ENCODE measurements at places on chromosomes 6 and 20.

DNA sequence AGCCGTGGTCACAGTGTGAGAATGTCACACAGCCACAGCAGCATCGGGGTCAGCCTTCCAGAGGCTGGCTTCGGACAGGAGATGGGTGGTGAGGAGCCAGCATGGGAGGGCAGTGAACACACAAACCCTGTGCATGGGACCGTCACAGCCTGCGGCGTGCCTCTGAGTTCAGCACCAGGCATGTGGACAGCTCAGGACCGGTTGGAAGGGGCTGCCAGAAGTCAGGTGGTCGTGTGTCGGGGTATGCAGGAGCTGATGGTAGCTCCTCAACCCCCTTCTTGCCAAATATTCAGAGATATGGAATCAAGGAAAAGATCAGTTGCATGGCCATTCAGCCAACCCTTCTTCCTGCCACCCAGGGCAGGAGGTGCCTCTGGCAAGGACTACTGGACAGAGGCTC, 28.2 kb downstream of the MYT1 start:
- no peak for DNase-seq

DNA sequence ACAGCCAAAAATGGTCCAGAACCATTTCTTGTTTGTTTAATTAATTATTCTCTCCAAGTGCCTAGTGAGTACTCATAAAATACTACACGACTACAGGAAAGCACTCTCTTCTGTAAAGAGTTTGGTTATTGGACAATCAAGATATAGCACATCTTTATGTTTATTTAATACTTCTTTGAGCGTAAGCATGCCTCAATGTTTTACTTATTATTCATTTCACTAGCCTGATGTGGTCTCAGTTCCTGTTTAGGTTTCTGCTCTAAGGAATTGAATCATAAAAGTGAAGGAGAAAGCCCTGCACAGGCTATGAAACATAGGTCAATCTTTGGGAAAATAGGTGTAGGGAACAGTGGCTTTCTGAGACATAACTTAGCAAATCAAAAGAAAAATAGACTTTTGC, 45.9 kb upstream of the AIG1 start:
- DNase-seq, result no peak

DNA sequence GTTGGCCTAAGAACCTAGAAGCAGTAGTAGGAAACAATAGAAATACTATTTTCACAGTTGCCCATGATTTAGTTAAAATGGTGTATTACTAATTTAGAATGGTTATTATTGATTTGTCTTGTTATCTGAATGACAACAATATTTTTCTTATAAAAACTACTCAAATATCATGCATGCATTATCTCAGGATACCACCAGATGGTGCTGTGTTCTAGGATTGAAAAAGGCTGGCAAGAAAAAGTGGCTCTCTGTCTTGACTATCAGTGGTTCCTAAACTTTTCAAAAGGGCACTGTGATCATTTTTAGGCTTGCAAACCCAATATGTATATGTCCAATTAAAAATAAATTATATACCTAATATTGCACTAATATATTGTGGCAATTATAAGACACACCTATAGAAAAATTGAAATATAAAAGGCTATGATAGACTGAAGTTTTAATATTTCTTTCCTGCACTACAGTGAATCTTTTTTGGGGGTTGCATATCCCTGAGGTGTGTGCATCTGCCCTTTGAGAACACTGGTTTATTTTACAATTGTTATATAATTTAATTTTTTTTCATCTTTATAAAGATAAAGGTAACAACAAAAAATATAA, 131.7 kb upstream of the MLIP start:
- DNase-seq, result peak; percentile 31

GRCh38 chr20:25256226-25256859, 8.5 kb downstream of the PYGB start:
- DNase-seq, result no peak

DNA sequence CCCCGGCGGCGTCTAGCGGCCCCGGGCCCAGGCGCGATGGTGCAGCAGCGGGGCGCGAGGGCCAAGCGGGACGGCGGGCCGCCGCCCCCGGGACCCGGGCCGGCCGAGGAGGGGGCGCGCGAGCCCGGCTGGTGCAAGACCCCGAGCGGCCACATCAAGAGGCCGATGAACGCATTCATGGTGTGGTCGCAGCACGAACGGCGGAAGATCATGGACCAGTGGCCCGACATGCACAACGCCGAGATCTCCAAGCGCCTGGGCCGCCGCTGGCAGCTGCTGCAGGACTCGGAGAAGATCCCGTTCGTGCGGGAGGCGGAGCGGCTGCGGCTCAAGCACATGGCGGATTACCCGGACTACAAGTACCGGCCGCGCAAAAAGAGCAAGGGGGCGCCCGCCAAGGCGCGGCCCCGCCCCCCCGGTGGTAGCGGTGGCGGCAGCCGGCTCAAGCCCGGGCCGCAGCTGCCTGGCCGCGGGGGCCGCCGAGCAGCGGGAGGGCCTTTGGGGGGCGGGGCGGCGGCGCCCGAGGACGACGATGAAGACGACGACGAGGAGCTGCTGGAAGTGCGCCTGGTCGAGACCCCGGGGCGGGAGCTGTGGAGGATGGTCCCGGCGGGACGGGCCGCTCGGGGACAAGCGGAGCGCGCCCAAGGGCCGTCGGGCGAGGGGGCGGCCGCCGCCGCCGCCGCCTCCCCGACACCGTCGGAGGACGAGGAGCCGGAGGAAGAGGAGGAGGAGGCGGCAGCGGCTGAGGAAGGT, 715 bp downstream of the SOX12 start:
- DNase-seq, result no peak

DNA sequence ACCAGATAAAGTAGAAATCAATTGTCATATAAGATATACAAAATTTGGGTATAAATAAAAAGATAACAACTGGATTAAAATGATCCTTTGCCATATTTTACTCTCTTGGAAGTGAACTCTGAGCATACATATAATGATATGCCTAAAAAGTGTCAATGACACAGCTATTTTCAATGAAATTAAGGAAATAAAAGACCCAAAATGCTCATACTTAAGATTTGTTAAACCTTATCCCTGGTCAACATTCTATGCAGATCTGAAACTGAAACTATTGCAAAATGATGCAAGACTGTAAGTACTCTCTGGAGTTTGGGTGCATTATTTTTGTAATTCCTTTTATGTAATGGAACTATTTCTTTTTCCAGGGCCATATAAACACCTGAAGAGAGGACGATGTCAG, 119.0 kb upstream of the SGK1 start:
- no peak for DNase-seq
